ENCODE measurements at places on chromosomes 11 and 22.

- no peak for DNase-seq
These were observed 210.4 kb downstream of the SNX19 start for GRCh38 chr11:130705670-130706421.

DNA sequence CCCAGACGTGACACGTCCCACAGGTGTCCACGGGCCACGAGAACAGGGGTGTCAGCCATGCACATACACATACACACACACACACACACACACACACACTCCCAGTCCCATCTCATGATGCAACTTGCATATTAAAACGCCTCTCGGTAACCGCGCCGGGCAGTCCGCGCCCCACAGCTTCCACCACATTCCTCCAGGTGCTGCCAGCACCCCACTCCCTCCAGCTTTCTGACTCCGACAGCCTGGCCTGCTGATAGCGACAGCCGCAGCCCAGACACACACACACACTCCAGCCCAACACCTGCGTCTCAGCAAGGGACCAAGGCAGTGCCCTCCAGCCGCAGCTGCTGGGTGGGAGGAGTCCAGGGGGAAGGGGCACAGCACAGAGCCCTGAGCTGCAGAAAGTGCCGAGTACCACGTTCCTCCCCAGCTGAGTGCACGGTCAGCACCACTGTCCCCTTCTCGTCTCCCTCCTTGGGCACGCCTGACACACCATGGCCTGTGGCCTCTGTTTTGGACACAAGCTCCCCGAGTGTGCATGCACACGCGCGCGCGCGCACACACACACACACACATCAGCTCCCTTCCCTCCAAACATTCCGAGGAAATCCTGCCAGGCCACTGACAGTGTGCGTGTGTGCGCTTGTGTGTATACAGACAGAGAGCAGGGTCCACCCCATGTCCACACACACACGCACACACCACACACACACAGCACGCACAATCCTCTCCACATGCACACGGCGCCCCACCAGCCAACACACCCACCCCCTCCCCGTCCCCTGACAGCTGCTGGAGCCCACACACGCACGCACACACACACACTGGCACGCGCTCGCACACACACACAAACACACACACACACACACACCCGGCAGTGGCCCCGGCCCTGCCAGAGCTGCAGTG, 1.2 kb downstream of the ELFN2 start:
- no peak for DNase-seq

DNA sequence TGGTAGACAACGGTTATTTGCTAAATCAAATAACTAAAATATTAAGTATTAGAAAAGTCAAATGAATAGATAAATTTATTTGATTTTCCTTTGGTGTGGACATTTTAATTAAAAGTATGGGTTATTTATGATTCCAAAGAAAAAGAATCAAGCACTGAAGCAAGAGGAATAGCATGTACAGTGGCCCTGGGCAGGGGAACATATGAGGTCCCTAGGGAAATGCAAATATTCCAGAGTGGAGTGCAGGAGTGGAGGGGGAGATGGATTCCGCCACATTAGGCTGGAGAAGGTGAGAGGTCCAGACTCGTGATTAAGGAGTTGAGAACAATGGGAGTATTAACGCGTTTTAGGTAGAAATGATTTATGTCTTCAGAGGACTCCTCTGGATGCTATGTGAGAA, 30.0 kb downstream of the RASSF10 start:
- no peak for DNase-seq

DNA sequence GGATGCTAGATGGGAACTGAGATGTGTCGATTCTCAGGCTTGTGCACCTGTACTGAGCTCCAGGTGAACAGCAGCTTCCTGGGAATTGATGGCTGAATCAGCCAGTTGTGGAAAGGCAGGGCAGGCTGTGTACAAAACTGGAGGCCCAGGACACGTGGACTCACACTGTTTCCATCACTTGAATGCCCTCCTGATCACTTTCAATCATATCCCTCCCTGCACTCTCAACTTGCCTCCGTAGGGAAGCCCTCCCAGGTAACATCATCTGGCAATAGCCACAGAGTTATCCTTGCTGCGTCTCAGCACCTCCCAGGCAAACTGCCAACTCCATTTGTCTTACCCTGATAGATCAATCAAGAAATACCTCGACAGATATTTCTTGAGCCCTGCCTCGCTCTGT, 10.1 kb downstream of the FAM83F start:
- DNase-seq: no peak

DNA sequence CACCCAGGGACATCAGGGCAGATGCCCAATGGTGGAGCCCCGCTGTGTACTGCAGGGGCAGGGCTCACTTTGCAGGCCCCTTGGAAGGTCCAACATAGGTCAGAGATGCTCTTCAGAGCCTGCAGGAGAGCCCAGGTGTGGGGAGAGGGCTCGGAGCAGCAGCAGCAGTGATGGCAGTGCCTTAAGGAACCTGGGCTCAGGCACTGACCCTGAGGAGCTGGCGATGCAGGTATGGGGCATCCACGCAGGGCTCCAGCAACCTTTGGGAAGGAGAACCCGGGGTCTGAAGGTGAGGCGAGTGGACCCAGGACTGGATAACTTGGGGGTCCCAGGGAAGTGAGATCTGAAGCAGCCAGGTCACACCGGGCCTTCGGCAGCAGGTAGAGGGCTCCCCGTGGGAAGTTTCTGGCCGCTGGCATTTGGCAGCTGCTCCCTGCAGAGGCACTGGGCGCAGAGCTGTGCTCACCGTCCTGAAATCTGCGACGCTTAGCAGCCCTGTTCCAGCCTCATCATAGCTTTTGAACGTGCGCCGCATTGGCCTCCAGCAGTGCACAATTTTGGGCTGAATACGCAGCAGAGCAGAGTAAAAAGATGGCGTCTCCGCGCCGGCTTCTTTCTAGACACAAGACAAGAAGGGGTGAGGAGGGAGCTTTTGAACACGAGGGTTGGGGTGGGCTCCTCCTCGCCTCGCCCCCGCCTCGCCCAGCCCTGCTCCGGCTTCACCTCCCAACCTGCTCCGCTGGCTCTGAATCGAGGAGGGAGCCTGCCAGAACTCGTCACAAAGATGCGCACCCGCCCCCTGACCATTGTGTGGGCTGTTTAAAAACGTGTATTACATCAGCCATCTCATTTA, 118.8 kb downstream of the MPPED1 start:
- DNase-seq: no peak

DNA sequence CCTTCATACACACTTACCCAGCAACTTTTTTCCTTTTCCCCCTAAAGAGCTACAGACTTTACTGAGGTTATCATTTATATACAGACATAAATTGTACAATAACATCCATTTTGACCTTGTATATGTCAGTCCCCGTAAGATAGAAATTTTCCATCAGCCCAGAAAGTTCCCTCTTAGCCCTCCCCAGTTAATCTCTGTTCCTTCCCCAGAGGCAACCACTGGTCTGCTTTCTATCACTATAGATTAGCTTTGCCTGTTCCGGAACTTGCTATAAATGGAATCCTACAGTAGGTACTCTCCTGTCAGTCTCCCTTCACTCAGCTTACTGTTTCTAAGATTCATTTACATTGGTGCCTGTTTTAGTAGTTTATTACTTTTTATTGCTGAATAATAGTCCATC, 54.9 kb downstream of the TSPAN18 start:
- no peak for DNase-seq

DNA sequence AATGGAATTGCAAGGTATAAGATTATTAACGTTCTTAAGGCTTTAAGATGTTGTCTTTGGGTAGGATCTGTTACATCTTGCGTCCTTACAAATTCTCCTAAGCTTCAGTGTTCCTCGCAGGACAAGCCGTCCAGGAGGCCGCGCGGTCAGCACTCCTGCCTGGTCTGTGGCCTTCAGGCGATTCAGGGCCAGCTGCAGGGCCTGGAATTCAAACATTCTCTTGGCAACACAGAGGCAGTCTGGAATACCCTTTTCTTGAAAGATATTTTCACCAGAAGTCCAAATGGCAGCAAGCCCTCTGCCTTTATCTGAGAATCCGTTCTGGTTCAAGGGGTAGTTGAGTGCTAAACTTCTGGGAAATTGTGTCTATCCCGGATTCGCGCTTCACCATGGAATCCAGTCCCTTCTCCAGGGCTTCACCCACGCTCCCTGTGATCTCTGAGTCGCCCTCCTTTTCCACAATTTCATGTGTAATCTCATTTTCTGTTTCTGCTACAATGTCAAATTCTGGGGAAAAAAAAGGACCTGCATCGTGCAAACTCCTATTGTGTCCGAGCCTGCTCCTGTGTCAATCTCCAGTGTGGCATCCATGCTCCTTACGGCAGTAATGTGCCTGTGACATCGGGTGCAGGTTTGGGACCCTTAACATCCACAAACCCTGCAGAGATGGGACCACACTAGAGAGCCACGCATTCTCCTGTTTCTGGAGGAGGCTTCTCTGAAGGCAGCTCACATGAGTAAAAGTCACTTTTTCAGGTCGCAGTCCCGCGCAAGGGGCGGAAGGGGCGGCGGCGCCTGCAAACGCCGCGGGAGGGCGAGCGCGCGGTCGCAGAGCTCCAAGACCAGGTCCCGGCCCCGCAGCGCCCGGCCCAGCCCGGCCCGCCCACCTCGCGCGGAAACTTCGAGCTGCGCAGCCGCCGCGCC, 25.4 kb upstream of the SORL1 start:
- no peak for DNase-seq

DNA sequence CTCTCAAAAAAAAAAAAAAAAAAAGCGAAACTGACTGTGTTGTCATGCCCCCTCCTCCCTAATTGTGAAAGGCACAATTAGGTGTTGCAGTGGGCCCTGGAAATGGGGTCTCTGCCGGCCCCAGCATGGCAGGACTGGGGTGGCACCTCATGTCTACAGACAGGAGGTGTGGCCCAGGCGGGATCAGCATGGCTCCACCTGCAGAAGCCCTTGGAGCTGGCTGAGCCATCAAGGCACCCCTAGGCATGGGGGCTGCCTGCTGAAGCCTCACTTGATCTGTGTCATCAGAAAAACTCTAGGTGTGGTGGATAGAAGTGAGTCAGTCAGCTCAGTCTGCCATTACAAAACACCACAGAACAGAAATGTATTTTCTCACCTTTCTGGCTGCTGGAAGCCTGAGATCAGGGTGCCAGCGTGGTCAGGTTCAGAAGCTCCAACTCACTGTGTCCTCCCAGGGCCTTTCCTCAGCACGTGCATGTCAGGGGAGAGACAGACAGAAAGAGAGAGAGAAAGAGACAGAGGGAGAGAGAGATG, 10.1 kb upstream of the B4GALNT4 start:
- DNase-seq: no peak

DNA sequence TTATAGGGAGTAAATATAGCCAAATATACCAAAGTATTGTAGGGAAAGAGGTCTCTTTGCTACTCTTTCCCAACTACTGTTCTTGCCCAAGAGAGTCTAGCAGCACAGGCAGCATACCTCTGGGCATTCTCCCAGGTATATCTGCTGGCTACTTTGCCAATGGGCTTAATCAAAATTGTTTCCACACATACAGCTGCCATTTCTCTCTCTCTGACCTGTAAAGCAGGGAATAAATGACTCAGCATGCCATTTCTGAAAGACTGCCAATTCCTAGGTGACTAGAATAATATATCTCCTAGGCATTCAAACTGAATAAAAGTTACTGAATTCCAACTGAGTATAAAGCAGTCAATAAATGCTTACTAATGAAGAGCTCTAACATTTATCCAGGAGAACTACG, 44.6 kb downstream of the RDX start:
- no peak for DNase-seq

GRCh38 chr11:2237457-2238238, 32.7 kb downstream of the ASCL2 start:
- DNase-seq: no peak

GRCh38 chr11:103602840-103603239, 433.6 kb upstream of the DDI1 start:
- no peak for DNase-seq

DNA sequence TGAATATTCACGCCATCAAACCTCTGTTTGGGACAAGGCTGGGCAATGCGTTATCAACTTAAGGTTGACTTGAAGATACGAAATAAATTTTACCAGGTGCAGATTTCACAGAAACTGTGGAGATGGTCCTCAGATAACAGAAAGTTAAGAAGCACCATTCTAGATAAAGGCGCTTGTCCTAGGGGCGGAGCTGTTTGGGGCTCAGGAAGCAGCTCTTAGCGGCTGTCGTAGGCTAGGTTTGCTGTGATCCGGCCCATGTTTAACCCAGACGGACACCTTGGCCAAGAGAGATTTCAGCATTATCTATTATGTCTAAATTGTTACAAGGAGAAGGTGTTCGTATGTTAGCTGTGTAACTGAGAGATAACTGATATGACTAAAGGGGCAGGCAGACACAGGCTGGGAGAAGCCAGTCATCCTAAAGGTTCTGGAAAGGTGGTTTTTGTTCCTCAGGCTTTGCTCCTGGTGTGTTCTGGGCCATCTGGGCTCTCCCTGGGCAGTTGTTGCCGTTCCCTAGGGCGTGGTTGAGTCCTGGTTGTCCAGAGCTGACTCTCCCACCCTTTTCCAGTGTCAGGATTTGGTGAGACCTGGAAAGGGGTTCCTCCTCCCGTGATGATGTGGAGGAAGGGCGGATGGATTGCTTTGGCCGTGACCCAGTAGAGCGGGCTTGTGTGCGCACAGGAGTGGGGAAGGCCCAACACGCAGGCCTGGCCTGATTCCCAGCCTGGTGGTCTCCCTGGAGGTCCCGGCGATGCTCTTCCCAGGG, 25.8 kb downstream of the TPCN2 start:
- no peak for DNase-seq

- no peak for DNase-seq
These were observed 2.5 kb downstream of the ST13 start for GRCh38 chr22:40853961-40854360.

- DNase-seq: no peak
These were observed 32.0 kb upstream of the NUP50 start for GRCh38 chr22:45131749-45132148.

DNA sequence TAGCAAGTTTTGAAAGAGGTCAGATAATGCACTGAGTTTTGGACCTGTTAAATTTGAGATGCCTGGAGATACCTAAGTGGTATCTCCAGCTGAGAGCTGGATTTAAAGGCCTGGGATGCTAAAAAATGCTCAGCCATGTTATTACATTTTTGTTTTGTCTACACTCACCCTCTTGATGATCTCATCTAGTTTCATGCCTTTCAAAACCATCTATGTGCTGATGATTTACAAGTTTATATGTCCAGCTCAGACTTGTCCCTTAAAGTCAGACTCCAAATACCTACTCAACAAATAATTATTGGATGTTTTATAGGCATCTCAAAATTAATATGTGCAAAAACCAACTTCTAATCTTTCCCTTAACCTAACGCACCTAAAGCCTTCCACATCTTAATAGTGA, 103.6 kb upstream of the OR9G4 start:
- DNase-seq: no peak

GRCh38 chr11:118060081-118060661, 16.7 kb upstream of the TMPRSS4 start:
- no peak for DNase-seq

Data from left renal cortex interstitium (tissue), 4 donors.